ENCODE measurements at places on chromosomes 4 and X. TPM values are rescaled to one million over a fixed set of nuclear protein-coding genes. Genes with fewer than 3 reads are reported as not detected.

DNA sequence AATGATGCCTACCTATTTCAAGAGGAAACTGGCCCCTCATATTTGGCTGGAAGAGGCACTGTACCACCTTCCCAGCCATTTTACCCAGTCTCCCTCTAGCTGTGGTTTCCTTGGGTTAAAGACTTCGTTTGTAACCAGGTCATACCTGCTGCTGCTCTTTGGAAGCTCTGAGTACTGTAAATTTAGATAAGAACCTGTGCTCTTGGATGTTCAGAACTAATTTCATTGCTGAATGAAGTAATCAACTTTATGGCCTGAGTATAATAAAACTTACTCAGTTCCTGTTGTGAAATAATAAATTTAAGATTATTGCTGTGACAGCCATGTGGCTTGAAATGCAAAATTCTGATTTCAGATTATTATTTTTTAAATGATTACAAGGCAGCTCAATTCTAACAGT is 12.2 kb downstream of the MTTP start:
- no peak for DNase-seq

DNA sequence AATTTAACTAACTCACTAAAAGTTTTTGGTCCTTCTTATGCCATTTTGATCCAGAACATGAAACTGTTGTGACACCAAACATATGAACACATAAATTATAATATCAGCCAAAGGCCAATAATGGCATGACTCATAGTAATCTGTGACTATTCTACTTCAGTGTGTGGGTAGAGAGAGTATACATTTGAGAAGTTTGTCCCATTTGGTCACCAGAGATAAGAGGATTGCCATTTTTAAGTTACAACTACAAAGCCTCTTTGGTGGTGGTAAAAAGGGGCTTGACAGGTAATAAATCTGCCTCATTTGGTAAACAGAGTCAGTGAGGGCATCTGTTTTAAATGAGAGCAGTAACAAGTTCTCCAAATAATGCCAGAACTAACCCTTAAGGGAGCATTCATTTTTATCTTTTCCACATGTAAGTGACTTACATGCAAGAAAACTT is 117.9 kb downstream of the TBC1D19 start:
- no peak for DNase-seq

GRCh38 chrX:49862093-49862492 is 17.2 kb upstream of the USP27X start:
- DNase-seq: no peak

- DNase-seq: no peak
Measured at GRCh38 chr4:44157611-44158277, 290.9 kb downstream of the KCTD8 start.

- no peak for DNase-seq
Measured at GRCh38 chr4:126341927-126342326, 1027.2 kb downstream of the FAT4 start.

GRCh38 chr4:94595880-94596483 is 144.2 kb downstream of the PDLIM5 start:
- no peak for DNase-seq

DNA sequence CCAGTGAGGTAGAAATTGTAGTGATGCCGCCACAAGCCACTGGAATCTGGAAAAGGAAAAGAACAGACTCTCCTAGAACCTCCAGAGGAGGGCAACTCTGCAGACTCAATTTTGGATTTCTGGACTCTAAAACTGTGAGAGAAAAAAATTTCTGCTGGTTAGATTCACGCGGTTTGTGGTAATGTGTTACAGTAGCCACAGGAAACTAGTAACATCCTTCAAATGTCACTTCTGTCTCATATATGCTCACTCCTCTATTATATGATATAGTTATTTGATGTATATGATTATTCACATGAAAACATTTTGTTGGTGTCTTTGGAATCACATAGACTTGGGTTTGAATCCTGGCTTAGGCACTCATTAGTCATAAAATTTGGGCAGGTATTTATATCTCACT is 18.8 kb downstream of the LDOC1 start:
- DNase-seq: no peak

Gene SPATA4
- not detected for total RNA-seq

Gene RAB39B
- 0.15 TPM for total RNA-seq
